ENCODE measurements at places on chromosomes 13 and 19.

GRCh38 chr19:17848595-17849292 is 962 bp upstream of the JAK3 start:
- DNase-seq = no peak

DNA sequence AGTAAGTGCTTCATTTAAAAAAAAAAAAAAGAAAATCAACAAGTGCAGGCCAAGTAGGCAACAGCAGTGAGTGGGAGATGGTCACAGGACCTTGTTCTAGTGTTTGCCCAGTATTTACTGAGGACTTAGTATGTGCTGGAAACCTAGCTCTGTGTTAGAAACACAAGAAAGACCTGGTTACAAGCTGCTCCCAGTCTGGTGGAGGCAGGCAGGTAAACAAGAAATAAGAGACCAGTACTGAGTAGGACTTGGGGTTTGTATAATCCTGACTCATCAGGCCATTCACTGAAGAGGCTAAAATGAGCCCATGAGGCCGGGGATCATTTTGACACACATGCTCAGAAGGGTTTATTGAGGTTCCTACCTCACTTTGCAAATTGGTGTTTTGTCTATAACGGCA is 21.5 kb upstream of the SERPINE3 start:
- DNase-seq = no peak

DNA sequence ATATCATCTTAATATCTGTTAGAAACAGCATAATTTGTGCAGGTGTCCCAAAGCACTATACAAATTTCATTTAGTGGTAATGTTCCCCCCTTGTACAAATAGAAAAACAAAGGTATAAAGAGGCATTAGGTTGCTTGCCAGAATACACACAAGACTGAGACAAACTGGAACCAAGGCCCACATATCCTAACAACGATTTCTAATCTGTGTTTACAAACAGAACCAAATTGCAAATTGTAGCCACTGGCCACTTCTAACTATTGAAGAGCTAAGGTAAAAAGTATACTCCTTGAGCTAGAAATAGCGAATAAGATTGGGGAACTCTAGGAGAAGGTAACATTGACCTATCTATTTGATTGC is 526.1 kb downstream of the KLF12 start:
- no peak for DNase-seq

- DNase-seq = no peak
Measured at GRCh38 chr19:18596752-18597157, 8.2 kb downstream of the REX1BD start.

- DNase-seq = no peak
Measured at GRCh38 chr13:80903911-80904310, 563.0 kb upstream of the SPRY2 start.

- no peak for DNase-seq
Measured at GRCh38 chr13:26508885-26509284, 48.6 kb upstream of the WASF3 start.

DNA sequence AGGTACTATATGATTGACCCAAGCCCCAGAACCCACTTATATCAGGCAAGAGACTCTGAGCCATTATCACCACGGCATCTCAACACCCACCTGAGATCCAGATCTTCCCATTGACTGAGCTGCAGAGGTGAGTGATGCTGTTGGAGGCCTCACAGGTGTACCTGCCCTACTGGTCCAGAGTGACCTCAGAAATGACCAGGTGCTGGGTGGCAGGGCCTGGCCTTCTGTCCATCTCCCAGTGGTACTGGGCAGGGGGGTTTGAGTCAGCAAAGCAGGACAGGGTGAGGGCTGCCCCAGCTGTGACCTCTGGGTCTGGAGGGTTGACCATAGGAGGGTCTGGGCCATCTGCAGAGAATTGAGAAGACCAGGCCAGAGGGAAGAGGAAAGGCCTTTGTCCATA is 13.2 kb upstream of the CEACAM20 start:
- DNase-seq = no peak

DNA sequence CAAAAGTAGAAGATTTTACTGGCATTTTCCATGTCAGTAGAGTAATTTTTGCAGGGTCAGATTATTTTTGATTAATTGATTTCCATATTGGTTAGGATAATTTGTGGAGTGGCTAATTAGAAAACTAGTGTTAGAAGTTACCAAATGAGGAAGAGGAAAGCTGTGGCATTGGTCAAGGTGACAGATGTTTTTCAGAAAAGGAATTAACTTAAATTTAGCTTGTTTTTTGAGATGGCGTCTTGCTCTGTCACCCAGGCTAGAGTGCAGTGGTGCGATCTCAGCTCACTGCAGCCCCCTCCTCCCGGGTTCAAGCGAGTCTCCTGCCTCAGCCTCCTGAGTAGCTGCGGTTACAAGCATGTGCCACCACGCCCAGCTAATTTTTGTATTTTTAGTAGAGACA is 28.8 kb downstream of the LSM14A start:
- DNase-seq = no peak

- DNase-seq = no peak
Measured at GRCh38 chr19:33509774-33510173, 11.8 kb downstream of the PEPD start.

GRCh38 chr13:99384468-99384867 is 77.3 kb upstream of the GPR183 start:
- no peak for DNase-seq

GRCh38 chr19:858868-859843 is at the start of gene CFD:
TSS of gene CFD (plus strand) at chr19:859664. CDS start at chr19:859690, 26 bp downstream.
- no peak for DNase-seq

DNA sequence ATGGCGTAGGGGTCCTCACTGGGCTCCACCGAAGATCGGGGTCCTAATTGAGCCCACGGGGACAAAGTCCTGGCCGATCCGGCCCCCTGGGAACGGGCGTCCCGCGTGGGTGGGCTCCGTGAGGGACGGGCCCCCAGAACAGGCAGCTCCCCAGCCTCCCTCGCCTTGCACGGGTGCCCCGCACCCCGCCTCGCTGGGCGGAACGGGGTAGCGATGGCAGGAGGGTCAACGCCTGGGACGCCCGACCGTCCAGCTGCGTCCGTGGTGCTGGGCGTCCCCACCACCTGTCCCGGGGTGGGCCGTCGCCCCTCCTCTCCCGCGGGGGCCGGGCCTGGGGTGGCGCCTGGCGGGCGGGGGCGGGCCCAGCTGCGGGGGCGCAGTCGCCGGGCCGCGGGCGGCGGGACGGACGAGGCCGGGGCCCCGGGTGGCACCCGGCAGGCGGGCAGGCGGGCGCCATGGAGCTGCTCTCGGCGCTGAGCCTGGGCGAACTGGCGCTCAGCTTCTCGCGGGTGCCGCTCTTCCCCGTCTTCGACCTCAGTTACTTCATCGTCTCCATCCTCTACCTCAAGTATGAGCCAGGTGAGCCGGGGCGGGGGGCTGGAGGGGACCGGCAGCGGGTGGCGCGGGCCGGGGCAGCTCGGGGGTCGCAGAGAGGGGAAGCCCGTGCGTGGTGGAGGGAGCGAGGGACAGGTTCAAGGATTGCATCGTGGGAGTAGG is at the start of gene TMEM38A:
Gene TMEM38A (plus strand): TSS at position 377 of the 717 bp plus-strand sequence. CDS start 79 bp downstream, at position 456.
- peak; percentile 59 for DNase-seq

DNA sequence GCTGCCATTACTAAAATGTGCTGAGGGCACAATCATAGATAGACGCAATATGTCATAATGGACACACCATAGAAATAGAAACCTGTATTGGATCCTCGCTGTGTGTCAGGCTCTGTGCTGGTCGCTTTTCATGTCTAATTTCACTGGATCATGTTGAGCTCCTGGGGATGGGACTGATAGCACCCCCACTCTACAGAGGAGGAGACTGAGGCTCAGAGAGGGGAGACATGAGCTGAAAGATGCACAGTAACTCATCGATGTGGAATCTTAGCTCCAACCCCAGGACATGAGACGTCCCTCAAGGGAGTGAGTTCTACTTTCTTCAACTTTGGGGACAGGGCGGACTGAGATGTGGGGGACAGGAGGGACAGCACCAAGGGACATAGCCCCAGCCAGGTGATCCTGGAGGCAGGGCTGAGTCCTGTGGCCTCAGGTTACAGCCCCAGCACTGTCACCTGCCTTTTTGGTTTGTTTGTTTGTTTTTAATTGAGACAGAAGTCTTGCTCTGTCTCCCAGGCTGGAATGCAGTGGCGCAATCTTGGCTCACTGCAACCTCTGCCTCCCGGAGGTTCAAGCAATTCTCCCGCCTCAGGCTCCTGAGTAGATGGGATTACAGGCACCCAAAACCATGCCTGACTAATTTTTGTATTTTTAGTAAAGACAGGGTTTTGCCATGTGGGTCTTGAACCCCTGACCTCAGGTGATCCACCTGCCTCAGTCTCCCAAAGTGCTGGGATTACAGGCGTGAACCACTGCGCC is 6.6 kb upstream of the GIPC1 start:
- DNase-seq = no peak

GRCh38 chr13:79541426-79542049 is 60.6 kb downstream of the NDFIP2 start:
- peak; percentile 9 for DNase-seq

DNA sequence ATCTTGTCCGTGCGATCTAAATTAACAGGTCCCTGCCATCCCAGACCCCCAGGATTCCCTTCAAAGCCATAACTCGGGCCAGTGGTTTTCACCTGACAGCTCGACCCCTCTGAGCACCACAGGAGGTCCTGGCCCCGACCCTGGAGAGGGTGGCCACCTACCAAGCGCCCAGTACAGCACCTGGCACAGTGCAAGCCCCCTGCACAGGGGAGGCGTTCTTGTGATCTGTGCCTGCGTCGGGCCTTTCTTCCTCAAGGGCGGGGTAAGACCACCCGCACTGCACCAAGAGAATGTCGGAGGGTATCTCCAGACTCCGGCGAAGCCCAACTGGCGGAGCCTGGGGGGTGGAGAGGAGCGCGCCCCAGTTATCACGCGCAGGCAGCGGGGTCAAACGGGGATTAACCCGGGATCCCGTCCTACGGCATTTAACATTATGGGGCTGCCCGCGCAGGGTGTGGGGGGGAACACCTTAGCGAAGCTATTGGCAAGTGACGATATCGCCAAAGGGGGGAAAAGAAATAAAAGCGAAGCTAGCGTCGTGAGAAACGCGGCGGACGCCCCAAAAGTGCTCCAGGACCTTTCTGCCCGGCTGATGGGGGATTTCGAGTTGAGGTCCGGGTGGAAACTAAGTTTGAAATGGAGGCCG is 1.3 kb upstream of the HNRNPL start:
- no peak for DNase-seq

GRCh38 chr13:111614009-111614408 is 293.6 kb downstream of the TEX29 start:
- no peak for DNase-seq

- no peak for DNase-seq
Measured at GRCh38 chr13:111158136-111158805, 43.2 kb downstream of the ARHGEF7 start.

DNA sequence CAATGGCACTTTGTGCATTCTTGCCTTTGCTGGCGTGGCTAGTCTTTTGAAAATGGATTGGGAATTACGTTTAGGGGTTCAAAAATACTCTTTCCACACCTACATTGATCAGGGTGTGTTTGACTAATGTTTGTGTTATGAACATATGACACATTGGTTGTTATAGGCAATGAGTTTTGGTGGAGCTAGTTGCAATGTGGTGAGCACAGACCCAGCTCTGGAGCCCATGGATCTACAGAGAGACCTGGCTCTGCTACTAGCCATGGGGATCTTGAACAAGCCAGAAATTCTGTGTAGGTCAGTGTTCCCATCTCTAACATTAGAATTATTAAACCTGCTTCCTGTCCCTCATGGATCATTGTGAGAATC is 222.4 kb upstream of the UBL3 start:
- DNase-seq = no peak

- no peak for DNase-seq
Measured at GRCh38 chr13:38628554-38628953, 58.3 kb upstream of the FREM2 start.

GRCh38 chr13:34863360-34864135 is 78.5 kb upstream of the NBEA start:
- DNase-seq = peak; percentile 5

DNA sequence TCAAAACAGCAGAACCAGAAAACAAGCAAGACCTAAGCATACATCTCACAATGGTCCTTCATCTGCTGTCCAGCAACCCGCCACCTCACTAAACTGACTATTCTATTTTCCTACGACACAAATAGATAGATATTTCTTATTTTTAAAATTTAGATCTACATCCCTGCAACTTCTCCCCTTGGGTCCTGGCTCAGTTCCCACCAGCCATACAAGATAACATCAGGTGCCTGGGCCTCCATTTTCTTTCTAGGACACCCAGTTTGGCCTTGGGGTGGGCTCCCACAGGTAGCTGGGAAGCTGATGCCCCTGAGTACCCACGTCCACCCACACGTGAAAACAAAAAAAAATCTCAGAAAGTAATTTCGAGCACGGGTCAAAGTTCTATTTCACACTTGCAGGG is 47.6 kb downstream of the TGDS start:
- no peak for DNase-seq

- no peak for DNase-seq
Measured at GRCh38 chr19:35729763-35730162, 12.0 kb downstream of the KMT2B start.

- no peak for DNase-seq
Measured at GRCh38 chr19:16042533-16043085, 33.7 kb upstream of the TPM4 start.

DNA sequence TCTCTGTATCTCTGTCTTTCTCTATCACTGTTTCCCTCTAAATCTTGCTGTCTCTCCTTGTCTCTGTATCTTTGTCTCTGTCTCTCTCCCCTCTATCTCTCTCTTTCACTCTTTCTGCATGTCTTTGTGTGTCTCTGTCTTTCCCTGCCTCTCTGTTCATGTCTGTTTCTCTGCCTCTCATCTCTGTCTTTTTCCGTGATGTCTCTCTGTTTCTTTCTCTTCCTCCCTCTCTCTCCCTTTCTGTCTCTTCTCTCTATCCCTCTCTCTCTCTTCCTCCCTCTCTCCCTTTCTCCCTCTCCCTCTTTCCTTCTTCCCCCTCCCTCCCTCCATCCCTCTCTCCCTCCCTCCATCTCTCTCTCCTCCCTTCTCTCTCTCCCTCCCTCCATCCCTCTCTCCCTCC is 56.7 kb upstream of the NFIC start:
- no peak for DNase-seq

GRCh38 chr13:33526718-33527117 is 241.2 kb upstream of the STARD13 start:
- no peak for DNase-seq

- peak; percentile 79 for DNase-seq
Measured at GRCh38 chr19:14333101-14333871, 48.0 kb upstream of the ADGRE5 start.

GRCh38 chr13:28283600-28283999 is 145.3 kb downstream of the PAN3 start:
- no peak for DNase-seq

DNA sequence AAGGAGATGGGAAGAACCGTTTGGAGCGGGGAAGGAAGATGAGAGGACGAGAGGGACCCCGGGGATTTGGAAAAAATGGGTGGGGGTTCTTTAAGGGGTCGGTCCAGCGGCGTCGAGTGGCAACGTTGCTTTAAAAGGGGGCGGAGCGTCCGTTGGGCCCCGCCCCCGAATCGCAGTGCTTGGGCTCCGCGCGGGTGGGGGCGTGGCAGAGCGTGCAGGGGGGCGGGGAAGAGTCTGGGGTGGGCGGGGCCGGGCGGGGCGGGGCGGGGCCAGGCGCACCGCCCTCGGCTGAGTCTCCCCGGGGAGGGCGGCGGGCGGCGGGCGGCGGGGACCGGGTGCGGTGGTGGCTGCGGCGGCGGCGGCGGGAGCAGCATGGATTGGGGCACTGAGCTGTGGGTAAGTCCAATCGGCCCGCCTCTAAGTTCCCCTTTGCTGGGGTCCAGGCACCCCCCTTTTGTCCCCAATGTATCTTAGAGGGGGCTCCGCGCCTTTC is at the start of gene TRIP10:
Gene TRIP10 (plus strand): TSS at position 291 of the 493 bp plus-strand sequence. CDS start 82 bp downstream, at position 373.
- peak; percentile 71 for DNase-seq

GRCh38 chr13:40345654-40346372 is 320.6 kb downstream of the FOXO1 start:
- no peak for DNase-seq

Measured in HTR-8/SVneo (cell line).